ENCODE measurements at places on chromosomes 1 and 21. TPM values are rescaled to one million over a fixed set of nuclear protein-coding genes. Genes with fewer than 3 reads are reported as not detected.

DNA sequence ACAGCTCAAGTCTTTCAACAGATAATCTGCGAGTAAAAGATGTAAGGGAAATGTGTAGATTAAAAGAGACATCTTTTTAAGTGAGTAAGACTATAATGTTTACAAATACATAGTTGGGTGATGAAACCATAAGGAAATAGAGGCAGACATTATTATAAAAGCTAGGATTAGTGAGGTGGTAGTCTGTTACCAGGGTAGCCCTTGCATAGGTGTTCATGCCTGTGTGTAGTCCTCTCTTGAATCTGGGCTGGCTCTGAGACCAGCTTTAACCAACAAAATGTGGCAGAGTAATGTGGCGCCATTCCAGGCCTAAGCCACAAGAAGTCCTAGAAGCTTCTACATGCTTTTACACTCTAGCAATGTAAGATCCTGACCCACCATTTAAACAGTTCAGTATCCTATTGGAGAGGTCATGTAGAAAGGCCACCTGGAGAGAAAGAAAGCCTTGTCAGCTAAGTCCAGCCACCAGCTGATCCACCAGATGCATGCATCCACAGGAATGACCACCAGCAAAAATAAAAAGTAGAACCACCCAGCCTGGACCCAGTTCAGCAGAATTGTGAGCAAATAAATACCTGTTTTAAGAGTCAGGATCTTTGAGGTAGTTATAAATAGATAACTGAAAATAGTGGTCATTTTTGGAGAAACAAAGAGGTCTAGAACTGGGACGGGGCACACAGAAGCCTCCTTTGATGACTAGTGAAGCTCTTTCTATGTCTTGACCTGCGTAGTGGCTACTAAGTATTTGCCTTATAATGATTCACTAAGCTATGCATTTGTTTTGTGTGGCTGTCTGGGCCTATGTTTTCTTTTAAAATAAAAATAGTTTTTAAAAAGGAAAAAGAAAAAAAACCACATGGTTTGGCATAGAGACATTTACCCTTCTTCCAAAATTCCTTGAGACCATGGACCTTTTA lies 8.1 kb downstream of the NIBAN1 start:
- no peak for DNase-seq
- peaks cover 19% of the 10 kb centered on the region for H3K36me3 ChIP-seq
- peak overlapping the region; percentile 85 for H3K27ac ChIP-seq
- H3K27me3 ChIP-seq = no peaks in the 10 kb centered on the region
- peaks cover 51% of the 10 kb centered on the region for H3K4me1 ChIP-seq

ABCA4 gene
- not detected for total RNA-seq

- no peaks in the 10 kb centered on the region for H3K36me3 ChIP-seq
- no peak overlapping the region for H3K4me3 ChIP-seq
These were observed 175.4 kb downstream of the ZBTB18 start for GRCh38 chr1:244226435-244226834.

DNA sequence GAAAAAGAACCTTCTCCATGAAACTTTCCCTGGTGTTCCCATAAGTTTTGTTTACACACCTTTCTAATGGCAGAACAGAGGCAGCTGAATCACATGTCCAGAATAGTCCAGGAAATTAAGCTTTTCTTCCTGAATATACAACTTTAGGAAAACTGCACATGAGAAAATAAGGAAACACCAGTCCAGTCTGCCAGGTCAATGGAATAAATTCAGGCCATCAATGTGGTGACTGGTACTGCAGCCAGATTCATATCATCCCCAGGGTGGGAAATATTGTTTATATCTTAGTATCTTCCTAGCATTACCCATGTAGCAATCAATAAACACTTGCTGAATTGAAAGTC lies 6.7 kb upstream of the FBXO28 start:
- H3K27me3 ChIP-seq = peaks cover 32% of the 10 kb centered on the region
- peaks cover 9% of the 10 kb centered on the region for H3K4me1 ChIP-seq
- no peak overlapping the region for H3K4me3 ChIP-seq

CSMD2 gene
- total RNA-seq = not detected

- H3K27ac ChIP-seq = no peak overlapping the region
- H3K4me3 ChIP-seq = no peak overlapping the region
- peaks cover 6% of the 10 kb centered on the region for H3K27me3 ChIP-seq
- peak; percentile 23 for DNase-seq
- H3K36me3 ChIP-seq = no peaks in the 10 kb centered on the region
These were observed 58.8 kb downstream of the FRRS1 start for GRCh38 chr1:99707535-99708142.

FCAMR gene
- not detected for total RNA-seq

GRCh38 chr21:38930853-38931252 lies 125.1 kb downstream of the ETS2 start:
- peaks cover 27% of the 10 kb centered on the region for H3K27me3 ChIP-seq
- H3K27ac ChIP-seq = no peak overlapping the region
- no peak for DNase-seq
- H3K4me3 ChIP-seq = no peak overlapping the region
- H3K4me1 ChIP-seq = no peaks in the 10 kb centered on the region
